ENCODE measurements at places on chromosomes 1 and 21. TPM values are rescaled to one million over a fixed set of nuclear protein-coding genes. Genes with fewer than 3 reads are reported as not detected.

GRCh38 chr1:48027533-48027835 is 30.3 kb upstream of the TRABD2B start:
- DNase-seq: no peak

DNA sequence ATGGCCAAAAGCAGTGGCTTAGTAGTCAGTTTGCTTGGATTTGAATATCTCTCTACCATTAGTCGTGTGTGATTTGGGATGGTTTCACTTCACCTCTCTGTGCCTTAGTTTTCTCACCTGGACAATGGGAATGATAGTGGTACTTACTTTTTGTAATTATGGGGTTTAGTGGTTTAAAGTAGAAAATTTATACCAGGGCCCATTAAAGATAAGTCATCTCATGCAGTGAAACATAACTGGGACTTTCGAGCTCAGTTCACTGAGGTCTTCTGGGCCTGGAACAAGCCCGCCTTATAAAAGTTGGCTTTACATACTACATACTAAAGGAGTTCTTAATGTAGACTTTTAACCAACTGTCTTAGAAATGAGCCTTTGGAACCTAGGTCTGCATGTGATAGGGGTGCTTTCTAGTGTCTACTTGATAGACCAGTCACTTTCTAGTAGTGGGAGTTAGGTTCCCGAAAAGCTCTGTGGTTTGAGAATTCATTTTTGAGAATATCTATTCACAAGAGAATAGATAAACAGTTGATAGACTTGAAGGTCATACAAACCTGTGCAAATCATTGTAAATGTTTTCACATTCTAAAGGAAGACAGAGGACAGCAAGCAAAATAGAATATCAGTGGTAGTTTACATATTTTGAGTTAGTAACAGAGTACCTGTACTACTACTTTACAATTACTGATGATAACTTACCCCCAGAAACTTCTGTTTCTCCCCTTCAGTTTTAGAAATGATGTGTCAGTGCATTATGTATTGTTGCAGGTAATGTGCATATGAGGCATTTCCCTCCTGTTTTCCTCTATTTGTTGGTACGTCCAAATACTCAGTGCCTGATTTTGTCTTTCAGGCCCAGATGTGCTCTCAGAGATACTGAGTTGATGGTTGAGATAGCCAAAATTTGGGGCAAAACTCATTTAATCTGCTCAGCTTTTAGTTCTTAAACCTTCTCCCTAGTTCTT is 48.0 kb downstream of the DYRK1A start:
- DNase-seq: no peak

DNA sequence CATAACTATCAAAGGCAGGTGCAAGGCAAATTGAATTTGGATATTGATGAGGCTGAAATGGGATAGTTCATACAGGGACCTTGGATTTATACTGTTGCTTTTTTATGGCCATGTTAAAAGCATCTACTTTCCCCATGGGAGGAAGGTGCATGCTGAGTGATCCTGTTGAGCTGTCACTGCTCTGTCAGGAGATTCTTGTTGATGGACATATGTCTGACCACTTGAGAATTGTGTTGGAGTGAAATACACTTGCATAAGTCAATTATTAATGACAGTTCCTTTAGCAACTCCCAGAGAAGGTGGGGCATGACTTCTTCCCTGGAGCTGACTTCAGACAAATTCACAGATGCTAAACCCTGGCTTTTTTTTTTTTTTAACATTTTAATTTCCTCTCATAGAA is 58.4 kb upstream of the DYNLT5 start:
- DNase-seq: no peak

DNA sequence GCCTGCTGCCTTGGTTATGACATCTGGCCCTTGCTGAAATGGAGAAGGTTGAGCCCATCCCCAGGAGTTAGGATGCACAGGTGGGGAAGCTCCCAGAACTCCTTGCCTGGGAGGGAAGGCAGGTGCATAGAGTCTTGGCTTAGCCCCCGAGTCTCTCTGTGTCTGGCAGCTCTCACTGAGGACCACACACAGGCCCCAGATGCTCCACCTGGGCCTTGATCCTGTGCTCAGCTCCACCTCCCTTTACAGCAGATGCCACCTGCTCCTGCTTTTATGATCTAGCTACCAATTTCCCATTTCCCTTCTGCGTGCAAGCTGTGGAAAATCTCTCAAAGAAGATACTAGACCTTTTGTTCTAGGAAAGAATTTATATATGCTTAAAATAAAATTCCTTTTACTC is 28.8 kb upstream of the KCNJ6 start:
- DNase-seq: no peak

GRCh38 chr21:28159396-28159795 is 833.3 kb downstream of the LTN1 start:
- DNase-seq: no peak

The CMPK1 gene
- 111 TPM for total RNA-seq
